ENCODE measurements at places on chromosomes 13 and 19.

- DNase-seq: peak; percentile 84
Measured at GRCh38 chr13:20902438-20903163, at the start of gene XPO4. XPO4 (minus strand) TSS chr13:20902746; CDS start chr13:20902738, 8 bp downstream.

DNA sequence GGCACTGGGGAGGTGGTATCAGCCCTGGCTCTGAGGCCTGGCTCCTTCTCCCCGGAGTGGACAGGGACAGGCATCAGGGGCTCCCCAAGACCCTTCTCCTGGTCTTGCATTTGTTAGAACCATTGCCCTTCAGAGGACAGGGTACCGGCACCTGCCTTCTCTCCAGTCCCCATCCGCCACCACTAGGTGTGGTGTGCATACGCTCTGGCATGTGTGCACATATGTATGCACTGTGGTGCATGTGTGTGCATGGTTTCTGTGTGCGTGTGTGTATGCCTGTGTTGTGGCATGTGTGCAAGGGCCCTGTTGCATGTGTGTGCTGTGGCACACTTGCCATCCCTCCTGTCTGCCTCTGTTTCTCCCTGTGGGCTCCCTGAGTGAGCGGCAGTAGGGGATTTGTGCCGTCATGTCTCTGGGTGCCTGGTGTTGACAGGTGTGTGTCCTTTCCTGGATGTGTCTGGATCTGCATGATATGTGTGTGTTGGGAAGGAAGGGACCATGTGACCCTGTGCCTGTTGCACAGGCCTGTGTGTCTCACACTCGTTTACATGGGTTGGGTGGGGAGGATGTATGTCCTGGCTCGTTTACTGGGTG lies 9.3 kb downstream of the KCTD15 start:
- DNase-seq: no peak

GRCh38 chr13:80086304-80086721 lies 254.6 kb downstream of the SPRY2 start:
- DNase-seq: no peak

- no peak for DNase-seq
Measured at GRCh38 chr13:48954081-48954480, 21.6 kb upstream of the FNDC3A start.

DNA sequence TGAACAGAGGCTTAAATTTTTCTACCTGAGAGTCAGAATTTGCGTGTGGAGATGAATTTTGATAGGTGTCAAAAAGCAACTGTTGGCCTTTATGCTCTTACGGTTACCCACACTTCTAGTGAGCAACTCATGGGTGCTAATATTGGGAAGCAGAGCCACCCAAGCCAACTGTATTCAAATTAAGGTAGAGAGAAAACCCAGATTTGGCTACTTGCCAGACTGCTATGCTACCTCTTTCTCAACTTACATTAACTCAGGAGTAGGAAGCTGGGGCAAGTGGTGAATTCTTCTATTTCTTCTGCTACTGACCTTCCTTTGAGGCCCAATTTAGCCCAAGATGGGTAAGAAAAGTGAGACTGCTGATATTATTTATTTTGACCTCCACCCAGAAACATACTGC lies 83.9 kb downstream of the OLFM4 start:
- DNase-seq: no peak

- DNase-seq: no peak
Measured at GRCh38 chr13:107907065-107907805, 308.1 kb downstream of the LIG4 start.

- DNase-seq: no peak
Measured at GRCh38 chr19:42091742-42092141, 15.8 kb downstream of the ZNF574 start.

GRCh38 chr19:52963247-52963618 lies 552 bp upstream of the ZNF816 start:
- DNase-seq: peak; percentile 25

DNA sequence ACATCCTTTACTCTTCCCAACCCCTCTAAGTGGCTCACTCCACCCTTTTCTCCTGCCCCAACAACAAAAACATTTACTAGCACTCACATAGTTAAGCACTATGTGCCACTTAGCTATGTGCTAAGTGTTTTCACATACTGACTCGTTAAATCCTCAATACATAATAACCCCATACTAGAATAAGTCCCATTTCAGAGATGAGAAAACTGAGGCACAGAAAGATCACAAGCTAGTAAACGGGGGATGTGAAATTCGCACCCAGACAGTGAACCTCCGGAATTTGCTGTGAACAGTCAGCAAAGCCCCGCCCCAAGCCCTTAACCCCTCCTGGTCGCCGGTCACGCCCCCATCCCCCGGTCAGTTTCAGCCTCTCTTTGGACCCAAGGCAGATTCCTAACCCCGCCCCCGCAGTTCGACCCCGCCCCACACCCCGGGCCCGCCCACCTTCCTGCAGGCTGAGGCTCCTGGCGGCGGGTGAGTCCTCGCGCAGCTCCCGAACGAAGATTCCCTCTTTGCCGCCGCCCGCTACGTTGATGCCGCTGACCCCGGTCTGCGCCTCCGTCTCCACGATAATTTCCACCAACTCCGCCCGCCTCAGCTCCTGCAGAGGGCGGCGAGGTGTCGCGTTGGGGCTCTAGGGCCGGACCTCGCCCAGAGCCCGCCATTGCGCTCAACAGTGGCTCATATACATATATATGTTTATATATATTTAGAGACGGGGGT lies 9.8 kb downstream of the PRX start:
- DNase-seq: peak; percentile 88

DNA sequence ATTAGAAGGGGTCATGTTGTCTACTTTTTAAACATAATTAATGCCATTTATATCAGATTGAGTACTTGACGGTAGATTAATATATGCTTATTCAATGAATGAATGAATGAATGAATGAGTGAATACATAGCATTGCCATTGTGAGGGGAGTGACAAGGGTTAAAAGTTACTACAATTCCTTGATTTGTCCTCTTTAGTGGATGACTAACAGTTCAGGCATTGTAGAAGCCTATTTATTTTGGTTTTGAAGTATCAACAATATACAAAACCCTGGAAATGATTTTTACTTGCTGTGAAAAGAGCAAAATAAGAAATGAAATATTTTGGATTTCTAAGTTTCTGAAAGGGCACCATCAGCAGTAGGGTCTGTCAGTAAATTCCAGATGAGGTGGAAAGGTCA lies 122.7 kb downstream of the CYSLTR2 start:
- DNase-seq: no peak

DNA sequence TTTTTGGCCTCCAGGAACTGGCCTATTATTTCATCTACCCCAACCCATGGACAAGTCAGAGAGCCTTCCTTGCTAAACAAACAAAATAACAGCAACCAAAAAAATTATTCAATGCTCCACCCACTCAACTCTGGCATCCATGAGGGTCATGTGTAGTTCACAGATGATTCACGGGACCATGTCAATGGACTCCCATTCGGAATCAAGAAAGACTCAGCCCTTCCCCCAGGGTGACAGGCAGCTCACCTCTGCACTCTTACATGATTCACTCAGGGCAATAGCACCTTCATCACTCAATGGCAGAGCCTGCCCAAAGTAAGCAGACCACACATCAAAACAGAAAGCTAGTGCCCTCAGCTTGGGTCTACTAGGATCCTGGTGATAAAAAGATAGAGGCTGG lies 14.3 kb upstream of the SCEL start:
- DNase-seq: no peak

DNA sequence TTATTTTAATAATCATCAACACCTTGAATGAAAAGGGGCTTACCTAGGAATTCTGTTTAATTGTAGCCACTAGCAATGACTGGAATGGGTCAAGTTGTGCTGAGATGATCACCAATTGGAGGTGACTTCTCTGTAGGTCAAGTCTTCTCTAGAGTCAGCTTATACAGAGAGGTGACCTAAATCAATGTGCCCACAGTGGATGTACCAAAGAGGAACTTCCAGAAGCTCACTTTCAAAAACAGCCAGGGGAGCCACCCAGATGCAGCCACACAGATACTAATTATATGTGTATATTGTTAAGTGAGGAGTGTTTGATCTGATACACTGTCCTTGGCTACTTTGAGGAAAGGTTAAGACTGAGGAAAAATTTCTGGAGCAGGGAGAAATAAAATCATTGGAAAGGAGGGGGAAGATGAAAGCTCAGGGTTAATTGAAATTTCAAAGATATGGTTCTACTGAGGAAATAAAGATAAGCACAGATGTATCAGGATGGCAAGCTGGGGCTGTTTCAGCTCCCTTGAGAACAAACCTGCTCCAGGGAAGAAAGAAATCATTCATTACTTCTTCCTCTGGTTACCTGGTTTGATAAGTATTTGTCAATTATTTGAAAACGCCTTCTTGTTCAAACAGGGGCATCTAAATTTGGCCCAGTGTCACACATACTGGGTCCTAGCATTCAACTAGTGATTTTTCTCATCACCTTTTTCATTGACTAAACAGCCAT lies 5.1 kb downstream of the GPR183 start:
- DNase-seq: no peak

DNA sequence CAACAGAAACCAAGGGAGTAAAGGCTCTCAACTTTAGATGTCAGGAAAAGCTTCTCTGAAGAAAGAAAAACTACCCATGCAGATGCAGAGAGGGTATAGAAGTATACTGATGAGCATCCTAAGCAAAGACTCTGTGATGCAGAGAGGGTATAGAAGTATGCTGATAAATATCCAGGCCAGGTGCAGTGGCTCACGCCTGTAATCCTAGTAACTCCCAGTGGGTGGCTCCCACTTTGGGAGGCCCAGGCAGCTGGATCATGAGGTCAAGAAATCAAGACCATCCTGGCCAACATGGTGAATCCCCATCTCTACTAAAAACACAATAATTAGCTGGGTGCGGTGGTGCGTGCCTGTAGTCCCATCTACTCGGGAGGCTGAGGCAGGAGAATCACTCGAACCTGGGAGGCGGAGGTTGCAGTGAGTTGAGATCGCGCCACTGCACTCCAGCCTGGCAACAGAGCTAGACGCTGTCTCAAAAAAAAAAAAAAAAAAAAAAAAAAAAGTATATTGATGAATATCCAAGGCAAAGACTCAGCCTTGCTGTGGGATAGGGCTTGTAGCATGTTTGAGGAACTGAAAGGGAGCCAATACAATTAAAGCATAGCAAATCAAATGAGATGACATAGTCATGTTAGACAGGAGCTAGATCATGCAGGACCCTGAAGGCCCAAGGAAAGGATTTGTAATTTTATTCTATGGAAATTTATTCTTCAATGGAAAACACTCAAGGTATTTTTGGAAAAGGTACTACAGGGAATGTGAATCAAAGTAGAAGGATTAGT lies 14.9 kb downstream of the UBL3 start:
- no peak for DNase-seq

DNA sequence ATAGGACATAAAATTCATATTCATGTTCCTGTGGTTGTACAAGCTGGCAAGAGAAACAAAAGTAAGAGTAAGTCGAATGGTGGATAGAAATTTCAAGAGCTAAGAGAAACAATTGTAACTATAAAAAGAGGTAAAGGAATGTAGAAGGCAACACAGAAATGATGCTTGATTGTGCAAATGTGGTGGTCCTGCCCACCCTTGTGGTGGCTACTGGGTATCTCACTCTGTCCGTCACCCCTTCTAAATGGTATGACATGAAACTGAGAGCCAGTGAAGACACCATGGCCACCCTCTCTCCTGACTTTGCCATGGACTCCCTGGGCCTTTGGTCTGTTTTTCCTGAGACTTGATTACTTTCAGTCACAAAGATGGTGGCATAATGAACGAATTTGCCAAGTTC lies 925.9 kb upstream of the SLITRK6 start:
- DNase-seq: no peak

- DNase-seq: no peak
Measured at GRCh38 chr19:29512748-29513147, 13.0 kb upstream of the VSTM2B start.

DNA sequence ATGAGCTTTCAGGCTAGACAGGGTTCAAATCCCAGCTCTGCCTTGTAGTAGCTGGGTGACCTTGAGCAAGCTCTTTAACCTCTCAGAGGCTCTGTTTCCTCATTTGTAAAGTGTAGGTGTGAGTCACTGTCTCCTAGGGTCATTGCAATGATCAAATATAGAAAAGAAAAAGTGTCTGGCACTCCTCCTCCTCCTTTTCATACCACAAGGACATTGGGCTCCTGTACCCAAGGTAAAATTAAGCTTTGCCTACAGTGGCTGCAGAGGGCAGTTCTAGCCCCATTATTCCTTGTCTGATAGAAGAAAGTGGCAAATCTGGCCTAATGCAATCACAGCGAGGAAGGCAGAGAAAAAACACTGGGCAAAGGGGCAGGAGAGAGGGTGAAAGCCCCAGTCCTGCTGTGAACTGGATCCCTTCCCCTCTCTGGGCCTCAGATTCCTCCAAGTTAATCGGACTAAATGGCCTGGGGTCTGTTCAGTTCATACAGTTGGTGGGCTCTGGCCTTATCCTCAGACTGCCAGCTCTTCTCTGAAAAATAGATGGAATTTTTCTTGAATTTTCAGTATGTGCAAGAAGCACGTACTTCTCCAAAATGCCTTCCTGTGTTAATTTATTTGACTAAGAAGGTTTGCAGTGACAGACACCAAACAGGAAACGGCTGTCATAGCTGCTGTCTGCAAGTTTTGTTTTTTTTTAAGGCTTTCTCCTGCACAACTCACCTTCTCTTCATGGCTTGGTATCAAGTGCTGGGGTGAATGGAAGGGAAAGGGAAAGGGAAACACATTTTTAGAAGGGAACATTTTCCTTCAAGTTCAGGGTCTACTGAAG lies 35.3 kb downstream of the RGCC start:
- DNase-seq: no peak

- DNase-seq: no peak
Measured at GRCh38 chr13:59677966-59678814, 485.5 kb downstream of the DIAPH3 start.

DNA sequence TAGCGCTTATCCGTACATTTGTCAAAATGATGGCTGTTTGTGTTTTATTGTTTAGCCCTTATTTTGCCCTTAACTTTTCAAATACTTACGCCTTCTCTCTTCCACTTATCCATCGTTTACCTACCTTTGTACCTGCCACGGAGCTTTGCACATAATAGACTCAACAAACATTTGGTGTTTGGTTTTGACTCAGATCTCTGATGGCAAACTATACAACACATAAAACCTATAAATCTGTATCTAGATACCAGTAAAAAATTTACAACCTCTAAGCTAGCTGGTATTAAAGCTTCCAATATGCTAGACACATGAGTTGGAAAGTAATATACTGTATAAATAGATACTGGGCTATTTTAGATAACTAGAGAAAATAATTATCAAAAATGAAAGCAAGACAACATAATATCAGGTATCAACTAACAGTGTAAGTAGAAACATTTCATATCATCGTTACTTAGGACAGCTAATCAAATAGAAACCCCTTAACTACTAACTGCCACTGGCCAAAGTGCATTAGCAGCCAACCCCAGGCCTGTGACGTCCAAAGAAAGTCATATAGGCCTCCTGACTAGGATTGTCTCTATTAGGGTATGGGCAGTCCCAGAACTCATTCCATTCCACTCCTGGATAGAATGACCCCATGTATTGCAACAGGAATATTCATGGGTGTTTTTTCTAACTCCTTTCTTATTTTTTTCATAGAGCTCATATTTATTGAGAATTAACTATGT lies 53.8 kb downstream of the KCTD12 start:
- no peak for DNase-seq

DNA sequence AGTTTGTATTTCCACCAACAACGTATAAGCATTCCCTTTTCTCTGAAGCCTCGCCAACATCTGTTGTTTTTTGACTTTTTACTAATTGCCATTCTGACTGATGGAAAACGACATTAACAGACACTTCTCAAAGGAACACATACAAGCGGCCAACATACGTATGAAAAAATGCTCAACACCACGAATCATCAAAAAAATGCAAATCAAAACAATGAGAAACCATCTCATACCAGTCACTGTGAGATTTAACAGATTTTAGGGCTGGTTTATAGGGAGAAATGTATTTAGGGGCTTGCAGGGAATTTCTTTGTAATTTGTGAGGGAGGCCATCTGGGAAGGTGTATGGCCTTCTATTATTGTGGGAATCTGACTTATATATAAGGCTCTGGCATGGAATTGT lies 2.8 kb upstream of the DZIP1 start:
- no peak for DNase-seq

All from stimulated activated CD4-positive, alpha-beta T cell treated with anti-CD3 and anti-CD28 coated beads, Interleukin-2, amount 100 ng/mL, for 24 hours (primary cell).